ENCODE measurements at places on chromosomes 3 and 15.

DNA sequence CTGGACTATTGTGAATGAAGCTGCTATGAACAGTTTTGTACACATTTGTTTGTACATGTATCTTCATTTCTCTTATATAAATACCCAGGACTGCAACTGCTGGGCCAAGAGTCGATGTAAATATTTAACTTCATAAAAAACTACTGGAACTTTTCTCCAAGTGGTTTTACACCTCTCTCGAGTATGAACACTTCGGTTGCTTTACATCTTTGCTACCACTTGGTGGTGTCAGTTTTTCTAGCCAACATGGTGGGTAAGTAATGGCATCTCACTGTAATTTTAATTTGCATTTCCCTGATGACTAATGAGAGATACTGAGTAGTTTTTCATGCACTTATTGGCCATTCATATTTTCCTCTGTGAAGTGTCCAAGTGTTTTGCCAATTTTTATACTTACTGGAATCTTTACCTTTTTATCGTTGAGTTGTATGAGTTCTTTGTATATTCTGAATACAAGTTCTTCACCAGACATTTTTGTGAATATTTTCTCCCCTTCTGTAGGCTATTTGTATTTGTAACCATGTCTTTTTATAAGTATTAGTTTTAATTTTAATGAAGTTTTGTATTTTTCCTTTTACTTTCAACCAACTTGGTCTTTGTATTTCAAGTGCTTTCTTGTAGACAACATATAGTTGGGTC lies 44.4 kb downstream of the PCOLCE2 start:
- peak; percentile 62 for DNase-seq

DNA sequence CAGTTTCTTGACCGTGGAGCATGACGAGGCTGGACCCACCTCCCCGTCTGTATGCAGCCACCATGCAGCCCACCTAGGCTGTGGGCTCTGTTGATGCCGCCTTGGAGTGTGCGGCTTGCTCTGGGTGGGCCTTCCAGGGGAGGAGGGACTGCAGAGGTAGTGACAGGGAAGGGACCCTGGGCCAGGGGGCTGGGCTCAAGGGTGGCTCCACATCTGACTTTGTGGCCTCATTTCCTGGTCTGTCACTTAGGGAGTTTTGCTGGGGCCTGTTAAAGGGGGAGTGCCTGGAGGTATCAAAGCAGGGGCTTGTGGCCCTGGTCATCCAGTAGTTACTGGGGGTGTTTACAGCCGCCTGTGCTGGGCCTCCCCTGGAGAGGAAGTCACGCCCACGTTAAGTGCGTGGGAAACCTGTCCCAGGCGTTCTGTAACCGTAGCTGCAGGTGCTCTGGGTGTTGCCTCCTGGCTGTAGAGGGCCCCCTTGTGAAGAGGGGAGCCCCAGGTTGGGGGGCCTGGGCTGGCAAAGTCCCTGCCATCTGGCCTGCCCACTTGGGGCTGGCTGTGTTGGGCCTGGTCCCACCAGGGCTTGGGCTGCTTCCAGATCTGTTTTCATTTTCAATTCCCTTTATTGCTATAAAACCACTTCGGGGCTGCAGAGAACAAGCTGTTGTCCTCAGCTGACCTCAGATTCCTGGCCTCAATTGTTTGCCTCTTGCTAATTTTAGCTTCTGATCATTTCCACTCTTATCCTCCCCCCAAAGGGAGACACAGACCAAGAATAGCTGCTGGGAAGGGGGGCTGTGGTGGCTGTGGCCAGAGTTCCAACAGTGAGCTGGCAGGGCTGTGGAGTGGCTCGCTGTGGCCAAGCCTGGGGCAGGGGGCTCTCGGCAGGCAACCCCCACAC lies 26.5 kb downstream of the KLF13 start:
- peak; percentile 92 for DNase-seq

DNA sequence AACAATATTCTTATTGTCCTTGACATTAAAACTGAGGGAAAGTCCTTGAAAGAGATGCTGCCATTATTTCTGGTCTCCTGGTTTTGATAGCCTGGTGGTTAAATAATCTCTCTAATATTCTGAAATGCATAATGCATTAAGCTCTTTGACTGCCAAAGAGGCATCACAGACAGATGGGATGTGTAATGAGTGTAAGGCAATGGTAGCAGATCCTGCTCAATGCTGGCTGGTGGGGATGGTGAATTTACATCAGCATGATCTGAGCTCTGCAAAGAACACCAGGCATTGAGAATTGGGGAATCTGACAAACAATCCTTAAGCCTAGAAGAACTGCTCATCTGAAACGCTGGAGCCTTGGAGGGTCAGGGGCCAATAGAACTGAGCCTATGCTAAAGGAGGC lies 528.6 kb upstream of the LMCD1 start:
- DNase-seq = no peak

DNA sequence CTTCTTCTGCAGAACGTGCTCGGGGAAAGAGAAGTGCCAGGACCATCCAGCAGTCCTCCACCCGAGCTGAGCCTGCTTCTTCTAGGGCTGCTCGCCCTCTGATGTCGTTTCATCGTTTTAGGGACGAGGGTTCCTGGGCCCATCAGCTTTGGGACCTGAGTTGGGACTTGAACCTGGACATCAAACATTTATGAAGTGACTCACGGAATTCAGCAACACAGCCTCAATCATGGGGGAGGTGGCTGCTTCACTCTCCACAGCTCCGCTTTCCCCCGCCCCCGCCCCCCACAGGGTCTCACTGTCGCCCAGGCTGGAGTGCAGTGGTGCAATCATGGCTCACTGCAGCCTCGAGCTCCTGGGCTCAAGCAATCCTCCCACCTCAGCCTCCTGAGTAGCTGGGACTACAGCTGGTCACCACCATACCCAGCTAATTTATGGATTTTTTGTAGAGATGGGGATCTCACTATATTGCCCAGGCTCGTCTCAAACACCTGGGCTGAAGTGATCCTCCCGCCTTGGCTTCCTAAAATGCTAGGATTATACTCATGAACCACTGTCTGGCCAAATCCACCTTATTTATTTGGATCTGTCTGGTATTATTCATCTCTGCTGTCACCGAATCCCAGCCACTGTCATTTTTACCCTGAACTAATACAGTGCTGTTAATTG lies 725 bp upstream of the SCAMP2 start:
- DNase-seq = peak; percentile 83

GRCh38 chr3:189966843-189967242 lies 153.9 kb downstream of the P3H2 start:
- DNase-seq = no peak

- no peak for DNase-seq
These were observed 164.4 kb downstream of the KLHL25 start for GRCh38 chr15:85630311-85630710.

DNA sequence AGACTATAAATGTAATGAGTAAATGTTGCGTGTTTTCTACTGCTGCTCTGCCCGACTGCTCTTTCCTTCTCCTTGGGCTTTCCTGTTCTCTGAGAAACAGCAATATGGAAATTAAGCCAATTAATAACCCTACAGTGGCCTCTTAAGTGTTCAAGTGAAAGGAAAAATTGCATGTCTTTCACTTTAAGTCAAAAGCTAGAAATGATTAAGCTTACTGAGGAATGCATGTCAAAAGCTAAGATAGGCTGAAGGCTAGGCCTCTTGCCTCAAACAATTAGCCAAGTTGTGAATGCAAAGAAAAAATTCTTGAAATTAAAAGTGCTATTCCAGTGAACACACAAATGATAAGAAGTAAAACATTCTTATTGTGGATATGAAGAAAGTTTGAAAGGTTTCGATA lies 55.0 kb downstream of the ATP2C1 start:
- DNase-seq = no peak

GRCh38 chr3:43774799-43775198 lies 84.1 kb downstream of the ABHD5 start:
- DNase-seq = no peak

GRCh38 chr15:90270502-90271150 lies 5.2 kb downstream of the NGRN start:
- DNase-seq = no peak

DNA sequence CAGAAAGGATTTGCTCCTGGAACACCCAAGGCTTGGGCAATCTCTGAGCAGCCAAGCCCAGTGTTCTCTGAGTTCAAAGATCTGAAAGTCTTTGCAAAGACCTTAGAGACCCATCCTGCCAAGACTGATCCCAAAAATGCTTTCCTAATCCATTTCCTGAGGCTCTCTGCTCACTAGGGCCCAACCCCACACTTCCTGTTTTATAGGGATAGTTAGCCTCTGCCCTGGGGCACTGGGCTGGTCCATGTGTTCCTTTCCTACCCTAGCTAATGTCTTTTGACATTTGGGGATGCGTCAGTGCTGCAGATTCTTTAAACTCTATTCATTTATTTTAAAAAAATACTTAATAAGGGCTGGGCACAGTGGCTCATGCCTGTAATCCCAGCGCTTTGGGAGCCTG lies 372.7 kb downstream of the ROBO2 start:
- no peak for DNase-seq

DNA sequence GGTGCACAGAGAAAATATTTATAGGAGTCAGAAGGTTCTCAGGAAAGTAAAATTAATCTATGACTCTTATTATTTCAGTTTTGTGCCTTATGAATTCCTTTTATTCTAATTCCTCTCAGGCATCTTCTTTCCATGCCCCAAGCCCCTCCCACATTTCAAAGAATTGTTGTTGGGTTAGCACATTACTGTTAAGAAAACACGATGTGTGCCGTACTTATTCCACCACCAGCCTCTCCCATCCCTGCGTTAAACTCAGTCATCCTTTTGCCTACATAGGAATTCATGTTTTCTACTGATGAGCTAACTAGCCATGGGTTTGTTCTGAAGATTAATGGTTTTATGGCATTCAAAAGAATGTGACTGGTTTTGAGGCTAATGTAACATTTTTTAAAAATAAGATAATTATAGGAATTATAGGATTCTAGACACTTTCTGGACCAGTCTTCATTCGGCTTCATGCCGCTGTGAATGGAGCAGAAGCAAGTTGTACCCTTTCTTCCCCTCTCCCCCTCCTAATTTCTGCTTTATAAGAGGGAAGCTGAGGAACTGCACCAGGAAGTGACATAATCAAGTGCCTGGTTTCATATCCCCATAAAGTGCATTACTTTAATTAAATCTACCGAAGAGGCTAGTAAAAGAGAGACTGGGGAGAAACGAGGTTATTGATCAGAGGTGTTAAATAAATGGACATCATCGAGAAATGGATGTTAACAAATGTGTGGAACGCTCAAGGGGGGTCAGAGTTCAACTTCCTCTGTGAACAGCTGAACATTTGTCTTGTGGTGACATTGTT lies 12.3 kb upstream of the MB21D2 start:
- DNase-seq = peak; percentile 10

- DNase-seq = no peak
These were observed 3.6 kb downstream of the OTOL1 start for GRCh38 chr3:161500068-161500796.

GRCh38 chr3:52731590-52731989 lies 25.7 kb downstream of the SPCS1 start:
- no peak for DNase-seq

GRCh38 chr3:135071483-135071882 lies 276.4 kb downstream of the EPHB1 start:
- DNase-seq = no peak

DNA sequence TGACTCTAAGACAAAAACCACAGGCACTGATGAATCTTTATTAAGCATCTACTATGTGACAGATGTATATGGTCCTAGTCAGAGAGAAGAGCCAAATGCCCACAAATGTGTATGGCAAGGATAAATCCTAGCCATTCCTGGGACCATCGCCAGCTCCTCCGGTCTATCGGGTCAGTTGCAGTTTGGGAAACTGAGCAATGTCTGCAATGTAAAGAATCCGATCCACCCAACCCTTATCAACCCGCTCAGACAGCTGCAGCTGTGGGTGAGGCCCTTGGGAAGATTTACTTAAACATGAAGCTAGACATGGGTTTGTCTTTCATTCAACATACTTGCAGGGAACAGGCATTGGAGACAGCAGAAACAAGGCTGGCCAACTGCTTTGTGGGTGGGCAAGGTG lies 40.5 kb upstream of the CDV3 start:
- DNase-seq = no peak
